ENCODE measurements at places on chromosomes 2 and 18.

- no peak for DNase-seq
Observed at GRCh38 chr2:166727095-166727494, 161.2 kb upstream of the XIRP2 start.

- no peak for DNase-seq
Observed at GRCh38 chr2:113085542-113085941, 17.8 kb downstream of the IL1F10 start.

DNA sequence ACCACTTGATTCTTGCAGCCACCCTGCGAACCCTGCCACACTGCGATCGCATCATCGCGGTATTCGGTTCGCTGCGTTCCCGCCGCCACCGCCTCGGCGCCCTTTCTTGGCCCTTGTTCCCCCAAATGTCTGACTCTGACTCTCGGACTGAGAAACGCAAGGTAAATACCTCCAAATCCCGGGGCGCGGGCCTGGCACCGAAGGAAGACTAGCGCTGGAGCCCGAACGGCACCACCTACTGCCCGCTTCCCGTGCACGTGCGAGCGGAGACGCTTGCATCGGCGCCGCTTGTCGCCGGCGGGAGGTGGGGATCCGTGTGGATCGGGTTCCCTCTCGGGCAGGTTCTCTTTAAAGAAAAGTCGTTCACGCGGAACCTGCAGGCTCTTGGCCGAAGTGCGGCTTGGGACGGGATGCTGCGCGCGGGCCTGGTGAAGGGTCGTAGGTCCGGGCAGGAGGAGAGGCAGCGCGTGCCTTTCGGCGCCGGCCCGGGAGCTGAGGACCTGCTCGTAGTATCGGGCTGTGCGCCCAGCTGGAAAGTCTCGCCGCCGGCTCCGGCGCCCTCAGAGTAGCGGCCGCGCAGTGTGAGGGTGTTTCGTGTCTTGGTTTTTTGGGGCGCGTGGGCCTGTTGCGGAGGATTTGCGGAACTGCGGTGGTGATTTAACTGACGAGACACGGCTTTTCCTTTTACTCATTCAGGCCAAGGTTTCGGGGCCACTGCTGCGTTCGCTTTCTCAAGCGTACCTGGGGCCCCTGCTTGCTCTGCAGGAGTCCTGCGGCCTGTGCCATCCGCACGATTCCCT, 514 bp downstream of the BCL2L11 start:
- DNase-seq = no peak

DNA sequence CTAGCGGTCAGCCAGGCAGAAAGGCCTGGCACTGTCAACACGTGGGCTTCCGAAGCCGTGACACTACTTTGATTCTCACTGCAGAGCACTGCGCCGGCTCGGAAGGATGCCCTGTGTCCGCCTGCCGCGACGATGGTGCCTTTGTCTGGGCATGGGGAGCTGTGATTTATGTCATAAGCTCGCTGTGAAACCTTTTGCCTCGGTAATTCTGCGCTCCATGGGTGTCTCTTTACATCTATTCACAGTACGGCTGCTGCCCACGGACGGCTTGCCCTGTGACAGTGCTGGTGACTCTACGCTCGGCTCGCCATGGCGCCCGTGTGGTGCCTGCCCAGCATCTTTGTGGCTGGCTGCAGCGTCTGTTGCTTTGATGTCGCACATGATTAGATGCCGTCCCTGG, 43.1 kb upstream of the GBX2 start:
- no peak for DNase-seq

DNA sequence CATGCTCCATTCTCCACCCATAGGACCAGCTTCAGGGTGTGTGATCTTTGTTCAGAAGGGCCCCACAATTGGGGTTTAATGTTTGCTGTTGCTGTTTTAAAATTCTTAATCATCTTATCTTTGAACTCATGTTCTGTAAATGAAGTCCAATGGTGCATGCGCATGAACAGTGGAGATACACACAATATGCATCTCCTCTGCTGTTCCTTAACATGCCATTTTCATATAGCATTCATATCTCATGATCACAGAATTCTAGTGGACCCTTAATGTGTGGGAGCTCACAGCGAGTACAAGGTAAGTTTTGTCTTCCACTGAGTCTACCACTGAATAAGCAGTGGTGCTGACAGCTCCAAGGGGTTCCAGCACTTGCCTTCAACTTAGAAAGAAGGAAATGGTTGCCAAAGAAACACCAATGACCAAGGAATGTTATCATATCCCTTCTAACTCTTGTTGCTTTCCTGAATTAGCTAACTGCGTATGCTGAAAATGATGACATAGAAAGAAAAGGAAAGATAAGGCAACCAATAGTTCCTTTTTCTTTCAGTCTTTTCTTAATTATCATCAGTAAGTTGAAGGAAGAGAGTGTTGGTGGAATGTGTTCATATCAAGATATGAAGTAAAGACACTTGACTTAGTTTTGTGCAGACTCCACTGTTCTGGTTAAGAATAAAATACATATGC, 258.9 kb upstream of the FBXO11 start:
- no peak for DNase-seq

GRCh38 chr2:26574900-26575560, 66.1 kb downstream of the CIB4 start:
- no peak for DNase-seq

DNA sequence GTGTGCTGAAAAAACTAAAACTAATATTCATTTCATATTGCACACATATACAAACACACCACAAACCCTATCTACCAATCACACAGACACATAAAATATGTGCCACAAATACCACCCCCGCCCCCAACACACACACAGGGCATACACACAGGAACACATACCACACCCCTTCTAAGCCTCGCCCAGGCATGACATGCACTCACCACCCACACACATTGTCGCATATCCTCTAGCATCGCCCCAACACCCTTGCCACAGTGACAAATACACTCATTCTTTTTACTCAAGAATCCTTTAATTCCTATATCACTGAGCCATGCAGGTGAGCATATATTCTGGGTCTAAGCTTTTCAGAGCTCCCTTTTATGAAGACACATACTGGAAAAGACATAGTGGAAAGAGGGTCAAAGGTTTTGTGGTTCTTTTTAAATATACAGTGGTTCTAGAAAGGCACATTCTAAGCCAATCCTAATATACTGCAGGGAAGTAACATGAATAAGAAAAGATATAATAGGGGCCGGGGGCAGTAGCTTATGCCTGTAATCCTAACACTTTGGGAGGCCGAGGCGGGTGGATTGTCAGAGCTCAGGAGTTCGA, 24.5 kb upstream of the LCLAT1 start:
- peak; percentile 37 for DNase-seq
